Midbrain (tissue), 1 donor: ENCODE measurements at places on chromosomes 1 and 21.

DNA sequence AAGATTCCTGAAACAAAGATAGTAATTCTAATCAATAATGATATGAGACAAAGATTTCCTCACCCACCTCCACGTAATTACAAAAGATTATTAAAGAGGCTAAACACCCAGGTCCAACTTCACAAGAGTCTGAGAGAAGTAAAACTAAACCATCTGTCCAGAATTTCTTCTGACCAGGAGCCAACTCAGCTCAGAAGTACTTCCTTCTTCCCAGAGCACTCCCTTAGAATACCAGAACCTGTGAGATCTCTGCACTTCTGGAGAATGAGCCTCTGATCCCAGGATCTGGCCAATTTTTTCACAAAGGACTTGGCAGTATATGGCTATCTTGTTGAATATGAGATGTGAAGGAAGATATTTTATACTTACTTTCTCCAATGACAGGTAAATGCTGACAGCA is 120.6 kb upstream of the PALMD start:
- no peak for DNase-seq

GRCh38 chr1:84851839-84852238 is 41.2 kb downstream of the LPAR3 start:
- DNase-seq = no peak

GRCh38 chr1:218365226-218365999 is 20.3 kb downstream of the TGFB2 start:
- no peak for DNase-seq

GRCh38 chr1:230504310-230504709 is 78.2 kb upstream of the PGBD5 start:
- no peak for DNase-seq

- DNase-seq = no peak
These were observed 17.2 kb upstream of the CXADR start for GRCh38 chr21:17495680-17496079.

- DNase-seq = peak; percentile 46
These were observed 742 bp downstream of the ARTN start for GRCh38 chr1:43934101-43934985.

DNA sequence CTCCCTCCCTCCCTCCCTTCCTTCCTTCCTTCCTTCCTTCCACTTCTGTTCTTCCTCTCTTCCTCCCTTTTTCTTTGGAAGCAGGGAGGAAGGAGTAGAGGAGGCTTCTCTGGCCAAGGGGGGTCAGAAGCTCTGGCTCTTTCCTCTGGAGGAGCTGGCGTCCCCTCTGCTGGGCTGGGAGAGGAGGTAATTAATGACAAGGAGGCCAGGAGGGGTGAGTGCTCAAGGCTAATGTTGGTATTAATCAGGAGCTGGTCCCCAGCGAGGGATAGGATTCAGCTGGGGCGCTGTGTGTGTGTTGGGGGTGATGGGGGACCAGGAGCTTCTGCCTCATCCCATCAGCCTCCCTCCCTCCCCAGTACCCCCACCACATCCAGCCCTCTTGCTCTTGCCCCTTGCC is 6.2 kb upstream of the PEAR1 start:
- DNase-seq = no peak

- peak; percentile 69 for DNase-seq
These were observed 27.5 kb downstream of the ARID1A start for GRCh38 chr1:26723013-26723991.

DNA sequence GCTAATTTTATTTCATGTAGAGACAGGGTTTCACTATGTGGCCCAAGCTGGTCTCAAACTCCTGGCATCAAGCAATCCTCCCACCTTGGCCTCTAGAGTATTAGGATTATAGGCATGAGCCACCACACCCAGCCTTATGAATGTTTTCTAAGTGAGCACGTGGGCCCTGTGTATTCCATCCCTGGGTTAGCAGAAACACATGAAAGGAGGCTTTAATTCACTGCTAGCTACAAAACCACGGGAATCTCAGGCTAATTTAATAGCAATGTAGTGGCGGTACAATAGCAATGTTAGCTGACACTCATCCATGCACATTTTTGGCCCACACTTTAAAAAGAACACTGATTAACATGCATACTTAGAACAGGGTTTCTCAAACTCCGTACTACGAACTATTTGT is 32.0 kb downstream of the VTCN1 start:
- no peak for DNase-seq

GRCh38 chr1:64887689-64888217 is 78.6 kb downstream of the JAK1 start:
- DNase-seq = no peak

- DNase-seq = no peak
These were observed 2.8 kb upstream of the INPP5B start for GRCh38 chr1:37949524-37950152.

DNA sequence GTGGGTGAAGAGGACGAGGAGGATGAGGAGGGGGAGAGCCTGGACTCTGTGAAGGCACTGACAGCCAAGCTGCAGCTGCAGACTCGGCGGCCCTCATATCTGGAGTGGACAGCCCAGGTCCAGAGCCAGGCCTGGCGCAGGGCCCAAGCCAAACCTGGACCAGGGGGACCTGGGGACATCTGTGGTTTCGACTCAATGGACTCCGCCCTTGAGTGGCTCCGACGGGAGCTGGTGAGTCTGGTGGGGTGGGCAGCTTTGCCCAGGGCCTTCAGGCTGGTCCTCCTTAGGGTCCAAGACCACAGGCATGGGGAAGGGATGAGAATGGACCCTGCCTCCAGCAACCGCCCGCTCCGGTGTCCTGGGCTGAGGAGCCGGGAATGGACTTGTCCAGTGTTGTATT is 430 bp downstream of the FAM167B start:
- DNase-seq = no peak

GRCh38 chr1:187245201-187245600 is 416.5 kb downstream of the PLA2G4A start:
- DNase-seq = no peak

DNA sequence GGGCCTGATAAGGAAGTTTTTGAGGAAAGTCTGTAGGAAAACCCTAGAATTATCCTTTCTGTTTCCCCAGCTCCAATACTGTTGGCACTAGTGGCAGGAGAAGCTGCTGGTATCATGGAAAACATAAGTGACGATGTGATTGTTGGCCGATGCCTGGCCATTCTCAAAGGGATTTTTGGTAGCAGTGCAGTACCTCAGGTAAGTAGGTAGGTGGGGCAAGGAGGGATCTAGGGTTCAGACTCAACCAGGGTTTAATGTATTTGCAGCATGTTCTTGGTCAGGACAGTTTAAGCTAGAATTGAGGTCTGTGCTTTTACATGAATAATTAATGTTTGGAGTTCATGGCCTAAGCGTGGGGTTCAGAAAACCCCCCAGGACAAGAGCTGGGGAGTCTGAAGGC is 62.1 kb downstream of the KDM1A start:
- DNase-seq = no peak

DNA sequence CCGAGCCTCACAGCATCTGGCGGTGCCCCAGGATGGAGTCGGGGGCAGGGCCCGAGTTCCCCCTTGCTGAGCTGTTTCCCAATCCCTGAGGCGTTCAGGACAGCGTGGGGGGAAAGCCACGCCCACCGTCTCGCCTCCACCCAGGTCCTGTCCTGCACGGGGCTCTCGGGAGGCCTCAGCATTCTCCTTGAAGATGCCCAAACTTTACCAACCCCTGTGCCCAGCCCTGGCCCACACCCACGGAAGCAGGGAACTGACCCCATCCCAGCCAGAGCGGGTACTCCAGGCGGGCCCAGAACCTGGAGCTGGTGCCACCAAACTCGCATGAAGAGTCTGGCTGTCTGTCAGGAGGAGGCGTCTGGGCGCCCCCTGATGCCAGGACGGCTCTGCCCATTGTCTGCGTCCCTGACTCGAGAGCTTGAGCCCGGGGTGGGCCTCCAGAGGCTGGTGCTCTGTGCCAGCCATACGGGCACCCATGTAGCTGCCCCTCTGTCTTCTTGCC is 35.3 kb upstream of the POFUT2 start:
- DNase-seq = no peak

- DNase-seq = no peak
These were observed 183.0 kb downstream of the CYYR1 start for GRCh38 chr21:26389971-26390641.

DNA sequence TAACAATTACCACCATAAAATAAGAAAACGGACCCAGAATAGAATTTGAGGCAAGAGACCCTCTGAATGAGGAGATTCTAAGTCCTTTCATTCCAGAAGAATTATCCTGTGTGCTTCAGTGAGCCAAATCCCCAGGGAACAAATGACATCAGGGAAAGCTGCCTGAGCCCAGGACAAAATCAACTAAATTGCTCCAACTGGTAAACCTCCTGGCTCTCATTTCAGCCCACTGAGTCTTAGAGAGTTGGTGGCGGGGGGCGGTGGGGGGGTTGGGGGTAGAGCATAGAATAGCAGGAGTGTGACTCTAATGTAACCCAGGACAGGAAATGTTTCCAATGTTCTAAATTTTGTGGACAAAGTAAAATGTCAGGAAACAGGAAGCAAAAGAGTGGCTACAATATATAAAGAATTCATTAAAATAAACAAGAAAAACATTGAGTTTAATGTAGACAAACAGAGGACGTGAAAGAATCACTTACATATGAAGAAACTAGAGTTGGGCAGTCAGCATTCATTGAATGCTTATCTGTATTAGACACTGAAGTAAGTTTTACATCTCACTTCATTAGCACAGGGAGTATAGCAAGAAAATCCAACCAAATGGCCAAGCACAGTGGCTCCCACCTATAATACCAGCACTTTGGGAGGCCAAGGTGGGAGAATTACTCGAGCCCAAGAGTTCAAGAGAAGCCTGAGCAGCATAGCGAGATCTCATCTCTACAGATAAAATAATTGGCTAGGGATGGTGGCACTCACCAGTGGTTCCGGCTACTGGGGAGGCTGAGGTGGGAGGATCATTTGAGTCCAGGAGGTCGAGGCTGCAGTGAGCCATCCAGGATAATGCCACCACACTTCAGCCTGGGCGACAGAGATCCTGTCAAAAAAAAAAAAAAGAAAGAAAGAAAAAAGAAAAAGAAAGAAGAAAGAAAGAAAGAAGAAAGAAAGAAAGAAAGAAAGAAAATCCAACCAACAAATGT is 75.1 kb downstream of the DHRS3 start:
- no peak for DNase-seq

- no peak for DNase-seq
These were observed 86.6 kb downstream of the ZBTB18 start for GRCh38 chr1:244137725-244138124.

DNA sequence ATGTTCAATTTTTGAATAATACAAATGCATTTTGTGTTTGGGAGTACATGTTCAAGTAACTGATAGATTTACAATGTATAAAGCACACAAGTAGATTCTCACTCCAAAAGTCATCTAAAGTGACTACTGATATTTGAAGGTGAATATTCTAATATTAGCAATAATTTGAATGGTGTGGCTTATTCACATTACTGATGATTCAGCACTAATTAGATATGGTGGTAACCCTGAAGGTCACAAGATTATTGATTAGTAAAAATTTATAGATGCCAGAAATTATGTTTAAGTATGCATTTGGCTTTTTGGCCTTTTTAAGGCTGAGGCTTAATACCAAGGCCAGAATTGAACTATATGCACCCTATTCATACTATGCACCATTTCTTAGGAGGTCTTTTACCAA is 52.4 kb upstream of the TENT5C start:
- DNase-seq = no peak

DNA sequence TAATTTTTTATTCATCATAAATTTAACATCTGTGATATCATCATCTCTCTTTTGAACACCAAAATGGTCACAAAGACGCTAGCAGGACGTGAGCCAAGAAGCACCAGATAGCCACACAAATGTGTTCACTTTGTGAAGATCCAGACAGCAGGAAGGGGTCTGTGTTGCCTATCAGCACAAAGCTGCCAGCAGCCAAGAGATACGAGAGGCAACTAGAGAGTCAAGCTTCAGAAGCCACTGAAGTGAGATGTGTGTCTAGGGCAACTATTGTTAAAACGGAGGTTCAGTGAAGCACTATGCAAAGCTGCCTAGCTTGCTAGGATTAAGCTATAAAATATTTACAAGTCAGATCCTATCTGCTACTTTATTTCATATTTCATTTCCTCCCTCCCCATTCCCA is 45.3 kb downstream of the NDC1 start:
- DNase-seq = no peak

DNA sequence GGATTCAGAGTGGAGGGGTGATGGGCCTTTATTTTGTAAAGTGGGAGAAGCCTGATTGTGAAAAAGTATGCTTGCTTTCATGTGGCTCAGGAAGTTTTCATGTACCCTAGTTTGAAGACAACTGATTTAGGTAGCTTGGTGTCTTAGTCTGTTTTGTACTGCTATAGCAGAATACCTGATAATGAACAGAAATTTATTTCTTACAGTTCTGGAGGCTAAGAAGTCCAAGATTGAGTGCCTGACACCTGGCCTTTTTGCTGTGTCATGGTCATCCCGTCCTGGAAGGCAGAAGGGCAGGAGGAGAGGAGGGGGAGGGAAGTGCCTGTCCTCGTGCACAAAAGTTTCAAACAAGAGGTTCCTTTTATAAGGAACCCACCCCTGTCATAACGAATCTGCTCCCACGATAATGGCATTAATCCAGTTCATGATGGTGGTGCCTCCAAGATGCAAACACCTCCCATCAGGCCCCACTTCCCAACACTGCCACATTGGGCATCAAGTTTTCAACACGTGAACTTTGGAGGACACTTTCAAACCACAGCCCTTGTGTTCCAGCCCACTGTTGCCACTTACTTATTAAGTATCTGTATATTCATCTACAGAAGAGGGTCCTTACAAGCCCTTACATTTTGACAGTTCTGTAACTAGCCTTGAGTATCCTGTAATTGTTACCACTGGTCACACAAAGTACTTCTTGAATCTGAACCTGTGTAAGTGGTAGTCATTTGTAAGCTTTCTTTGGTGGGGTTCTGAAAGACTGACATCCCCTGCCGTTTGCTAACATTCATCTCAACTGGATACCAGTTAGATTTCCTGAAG is 9.5 kb downstream of the UCK2 start:
- DNase-seq = no peak

DNA sequence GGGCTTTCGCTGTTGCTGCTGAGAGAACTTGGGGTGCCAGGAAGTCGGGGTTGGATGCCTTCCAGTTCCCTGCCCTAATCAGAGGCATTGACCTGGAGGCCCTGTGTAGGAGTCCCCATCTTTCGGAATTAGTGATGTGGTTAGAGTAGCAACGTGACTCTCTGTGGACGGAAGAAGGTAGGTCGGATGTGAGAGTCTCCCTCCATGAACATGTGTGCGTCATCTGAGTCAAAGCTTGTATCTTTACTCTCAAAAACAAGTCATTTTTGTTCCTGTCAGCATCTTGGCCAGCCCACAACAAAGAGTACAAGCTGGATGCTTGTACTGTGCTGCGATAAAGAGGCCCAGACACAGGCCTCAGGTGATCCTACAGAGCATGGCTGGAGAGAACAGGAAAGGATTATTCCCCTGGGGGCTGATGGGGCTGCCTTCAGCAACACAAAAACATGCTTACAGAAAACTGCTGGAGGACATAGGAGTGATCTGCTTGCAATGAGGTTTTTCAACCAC is 31.0 kb upstream of the IL10 start:
- no peak for DNase-seq

- no peak for DNase-seq
These were observed 925 bp downstream of the PDE9A start for GRCh38 chr21:42654179-42654912.
